ENCODE measurements at places on chromosomes 2 and 18. TPM values are rescaled to one million over a fixed set of nuclear protein-coding genes. Genes with fewer than 3 reads are reported as not detected.

DNA sequence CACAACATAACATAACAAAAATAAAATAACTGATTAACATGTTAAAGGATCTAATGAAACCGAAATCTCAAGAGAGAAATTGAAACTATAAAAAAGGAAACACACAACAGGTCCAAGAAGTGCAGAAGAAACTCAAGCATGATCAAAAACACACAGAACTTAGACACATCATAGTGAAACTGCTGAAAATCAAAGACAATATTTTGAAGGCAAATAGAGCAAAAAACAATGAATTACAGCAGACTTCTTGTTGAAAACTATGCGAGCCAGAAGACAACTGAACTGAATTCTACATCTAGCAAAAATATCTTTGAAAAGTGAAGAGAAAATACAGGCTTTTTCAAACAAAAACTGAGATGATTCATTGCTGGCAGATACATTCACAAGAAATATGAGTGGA lies 61.3 kb downstream of the UGP2 start:
- peak; percentile 26 for DNase-seq

DNA sequence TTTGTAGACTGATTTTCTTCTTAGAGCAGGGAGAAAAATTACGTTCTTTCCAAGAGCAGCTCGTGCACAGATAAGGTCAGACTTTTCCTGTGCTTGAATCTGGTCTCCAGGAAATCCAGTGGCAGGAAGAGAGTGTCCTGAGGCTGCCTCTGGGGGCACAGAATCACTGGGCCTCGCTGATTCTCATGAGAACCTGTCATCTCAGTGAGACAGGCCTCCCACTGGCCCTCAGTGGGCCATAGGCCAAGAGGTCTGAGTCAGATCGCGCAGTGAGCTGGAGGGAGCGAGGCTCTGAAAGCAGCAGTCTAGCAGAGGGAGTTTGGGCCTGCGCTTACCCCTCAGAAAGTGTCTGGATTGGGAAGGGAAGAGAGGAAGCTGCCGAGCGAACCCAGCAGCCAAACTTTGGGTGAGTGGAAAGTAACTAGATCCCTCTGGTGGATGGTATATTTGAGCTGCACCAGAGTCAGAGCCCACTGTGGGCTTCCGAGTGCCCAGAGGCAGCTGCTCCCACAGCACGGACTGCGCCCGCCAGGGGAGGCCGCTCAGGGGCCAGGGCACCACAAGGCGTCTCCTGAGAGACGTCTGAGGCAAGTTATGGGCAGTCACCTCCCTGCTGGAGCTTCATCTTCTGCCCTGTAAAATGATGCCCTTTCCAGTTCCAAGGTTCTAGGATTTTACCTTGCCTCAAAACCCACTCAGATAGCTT lies 8.2 kb downstream of the GDF7 start:
- peak; percentile 87 for DNase-seq

DNA sequence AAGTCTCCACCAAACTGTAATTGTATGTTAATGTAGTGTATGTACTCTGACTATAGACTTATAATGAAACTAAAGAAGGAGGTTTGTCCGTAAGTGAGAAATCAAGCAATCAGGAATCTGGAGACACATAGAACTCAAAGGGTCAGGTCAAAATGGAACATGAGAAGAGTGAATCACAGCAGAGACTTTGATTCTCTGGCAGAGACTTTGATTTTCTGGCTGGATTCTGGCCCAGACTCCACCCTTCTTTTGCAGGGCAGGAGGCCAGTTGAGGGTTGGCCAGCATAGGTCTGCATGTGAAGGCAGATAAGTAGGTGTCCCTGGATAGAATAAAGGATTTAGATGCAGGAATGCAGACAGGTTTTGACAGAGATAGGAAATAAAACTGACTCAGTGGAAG lies 11.0 kb upstream of the NCKAP5 start:
- DNase-seq: peak; percentile 80

ZSCAN30 gene
- 16.9 TPM for total RNA-seq

GRCh38 chr2:3214806-3215404 lies 162.7 kb downstream of the EIPR1 start:
- no peak for DNase-seq

DNA sequence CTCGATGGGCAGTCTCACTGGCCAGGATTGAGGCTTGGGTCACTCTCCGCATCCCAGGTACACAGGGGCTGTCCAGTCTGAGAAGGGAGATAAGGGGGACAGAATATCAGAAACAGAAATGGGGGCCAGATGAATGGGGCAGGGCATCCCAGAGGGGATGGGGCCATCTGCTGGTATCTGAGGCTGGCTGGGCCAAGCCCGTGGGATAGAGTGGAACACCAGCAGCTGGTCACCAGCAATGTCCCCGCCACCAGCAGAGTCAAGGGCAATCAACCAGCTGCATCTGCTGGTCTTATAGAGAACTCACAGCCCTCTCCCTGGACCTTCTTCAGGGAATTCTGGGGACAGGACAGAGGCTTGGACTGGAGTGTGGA lies 128.8 kb upstream of the HAAO start:
- no peak for DNase-seq

- peak; percentile 75 for DNase-seq
Measured at GRCh38 chr2:182366628-182367027, 60.2 kb downstream of the PDE1A start.

- no peak for DNase-seq
Measured at GRCh38 chr18:29397536-29397935, 1220.6 kb upstream of the CDH2 start.

DNA sequence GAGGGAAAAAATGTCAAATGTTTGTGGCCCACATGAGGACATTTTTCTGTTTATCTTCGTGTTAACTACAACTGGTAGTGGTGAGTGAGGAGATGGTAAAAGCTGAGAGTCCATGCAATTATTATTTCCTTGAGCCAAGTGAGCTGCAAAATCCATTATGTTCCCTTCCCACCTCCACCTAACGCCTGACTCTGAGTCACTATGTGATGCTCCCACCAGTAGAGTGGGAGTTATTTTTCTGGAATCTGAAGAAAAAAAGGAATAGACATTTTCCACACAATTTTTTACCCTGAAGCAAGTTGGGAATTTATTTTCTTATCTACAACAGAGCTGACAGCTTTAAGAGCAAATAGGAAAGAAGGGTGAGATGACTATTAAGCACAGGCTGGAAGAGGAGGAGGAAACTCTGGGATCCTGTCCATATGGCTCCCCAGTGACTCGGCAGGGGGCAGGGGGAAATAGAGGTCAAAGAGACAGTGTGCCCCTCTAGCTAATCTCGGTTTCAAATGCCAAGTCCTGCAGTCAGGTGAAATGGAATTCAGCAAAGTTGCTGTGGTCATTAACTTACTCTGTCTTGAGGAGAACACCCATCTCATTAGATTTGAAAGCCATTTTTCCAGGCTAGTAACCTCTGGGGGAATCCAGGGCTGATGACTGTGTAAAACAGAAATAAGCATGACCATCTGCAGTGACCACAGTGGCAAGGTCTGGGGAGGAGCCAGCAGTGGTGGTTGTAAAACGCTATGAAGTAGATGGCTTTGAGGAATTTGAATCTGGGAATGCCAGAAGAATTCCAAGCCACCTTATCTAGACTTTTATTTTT lies 463.9 kb downstream of the STK39 start:
- DNase-seq: peak; percentile 10

DNA sequence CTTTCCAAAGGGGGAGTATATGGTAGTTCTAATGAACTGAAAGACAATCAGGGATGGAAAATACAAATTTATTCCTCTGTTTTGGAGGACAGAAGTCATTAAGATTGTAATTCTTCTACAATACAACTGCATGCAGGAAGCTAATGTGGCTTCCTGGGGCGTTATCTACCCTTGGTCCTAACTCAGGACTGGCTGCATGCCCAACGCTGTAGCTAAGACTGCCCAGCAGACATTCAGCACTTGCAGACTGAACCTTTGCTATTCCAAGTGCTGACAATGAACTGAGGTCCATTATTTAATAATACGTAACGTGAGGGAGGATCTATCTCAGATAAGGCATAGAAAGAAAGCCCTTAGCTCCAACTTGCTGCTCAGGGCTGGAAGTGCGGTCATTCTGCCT lies 53.2 kb downstream of the ZAP70 start:
- DNase-seq: no peak

- no peak for DNase-seq
Measured at GRCh38 chr2:67048314-67048713, 348.8 kb upstream of the ETAA1 start.

GRCh38 chr18:78523850-78524249 lies 455.8 kb upstream of the SALL3 start:
- DNase-seq: no peak

DNA sequence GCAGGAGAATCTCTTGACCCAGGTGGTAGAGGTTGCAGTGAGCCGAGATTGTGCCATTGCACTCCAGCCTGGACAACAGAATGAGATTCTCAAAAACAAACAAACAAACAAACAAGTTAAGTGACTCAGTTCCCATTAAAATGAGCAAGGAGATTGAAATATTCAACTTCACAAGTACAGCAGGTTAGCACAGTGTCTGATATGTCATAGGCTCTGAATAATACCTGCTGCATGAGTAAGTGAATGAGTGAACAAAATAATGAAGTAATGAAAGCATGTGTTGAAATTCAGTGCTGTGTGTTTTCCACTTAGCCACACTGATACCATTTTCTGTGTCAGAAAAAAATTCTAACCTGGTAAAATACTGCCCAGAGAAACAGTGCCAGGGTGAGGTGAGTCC lies 41.9 kb upstream of the SETBP1 start:
- no peak for DNase-seq

DDX1 gene
- 74.9 TPM for total RNA-seq

DNA sequence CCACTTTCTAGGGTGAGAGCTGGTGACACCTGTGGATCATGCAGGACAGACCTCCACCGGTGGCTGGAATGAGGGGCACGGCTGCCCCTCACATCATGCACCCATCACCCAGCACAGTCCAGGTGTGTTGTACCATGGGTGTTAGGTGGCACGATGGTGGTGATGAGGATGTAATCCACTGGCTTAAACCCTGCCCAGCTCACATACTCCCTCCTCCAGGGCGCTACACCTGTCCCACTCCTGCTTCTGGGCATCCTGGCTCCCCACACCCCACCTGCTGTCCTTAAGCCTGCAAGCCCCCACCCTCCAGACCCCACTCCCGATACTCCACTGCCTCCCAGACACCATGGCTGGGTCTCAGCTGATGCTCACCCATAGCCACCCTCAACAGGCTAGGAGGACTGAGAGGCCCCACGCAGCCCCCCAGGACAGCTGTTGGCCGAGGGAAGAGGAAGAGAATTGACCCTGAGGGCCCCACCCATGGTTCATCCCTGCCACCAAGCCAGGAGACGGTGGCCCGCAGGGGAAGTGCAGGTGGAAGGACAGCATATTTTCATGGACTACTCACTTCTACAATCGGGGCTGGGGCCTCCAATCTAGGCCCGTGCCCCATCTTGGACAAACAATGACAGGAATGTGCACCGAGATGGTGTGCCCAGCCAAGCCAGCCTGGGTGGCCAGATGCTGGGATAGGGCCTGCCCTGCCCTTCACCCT lies 34.3 kb downstream of the MAL start:
- no peak for DNase-seq

ABCG8 gene
- total RNA-seq: not detected

DNA sequence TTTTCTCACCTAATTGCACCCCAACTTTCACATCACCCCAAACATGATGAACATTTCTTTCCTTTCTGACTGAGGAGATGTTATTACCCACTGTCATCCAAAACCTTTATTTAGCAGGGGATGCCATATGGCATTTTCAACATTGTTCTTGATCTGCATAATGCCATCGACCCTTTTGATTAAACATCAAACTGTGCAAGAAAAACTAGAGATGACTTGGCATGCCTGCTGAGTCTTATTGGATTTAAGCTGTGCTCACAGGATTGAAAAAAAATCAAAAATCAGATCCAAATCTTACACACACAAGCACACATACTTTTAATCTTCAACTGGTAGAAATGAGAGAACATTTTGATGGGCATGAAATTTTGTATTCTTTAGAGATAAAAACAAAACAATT lies 536.0 kb downstream of the TMX3 start:
- DNase-seq: no peak
